ENCODE measurements at places on chromosomes 11 and 22. TPM values are rescaled to one million over a fixed set of nuclear protein-coding genes. Genes with fewer than 3 reads are reported as not detected.

- peak; percentile 1 for DNase-seq
Observed at GRCh38 chr11:79794484-79795393, 353.9 kb upstream of the TENM4 start.

DNA sequence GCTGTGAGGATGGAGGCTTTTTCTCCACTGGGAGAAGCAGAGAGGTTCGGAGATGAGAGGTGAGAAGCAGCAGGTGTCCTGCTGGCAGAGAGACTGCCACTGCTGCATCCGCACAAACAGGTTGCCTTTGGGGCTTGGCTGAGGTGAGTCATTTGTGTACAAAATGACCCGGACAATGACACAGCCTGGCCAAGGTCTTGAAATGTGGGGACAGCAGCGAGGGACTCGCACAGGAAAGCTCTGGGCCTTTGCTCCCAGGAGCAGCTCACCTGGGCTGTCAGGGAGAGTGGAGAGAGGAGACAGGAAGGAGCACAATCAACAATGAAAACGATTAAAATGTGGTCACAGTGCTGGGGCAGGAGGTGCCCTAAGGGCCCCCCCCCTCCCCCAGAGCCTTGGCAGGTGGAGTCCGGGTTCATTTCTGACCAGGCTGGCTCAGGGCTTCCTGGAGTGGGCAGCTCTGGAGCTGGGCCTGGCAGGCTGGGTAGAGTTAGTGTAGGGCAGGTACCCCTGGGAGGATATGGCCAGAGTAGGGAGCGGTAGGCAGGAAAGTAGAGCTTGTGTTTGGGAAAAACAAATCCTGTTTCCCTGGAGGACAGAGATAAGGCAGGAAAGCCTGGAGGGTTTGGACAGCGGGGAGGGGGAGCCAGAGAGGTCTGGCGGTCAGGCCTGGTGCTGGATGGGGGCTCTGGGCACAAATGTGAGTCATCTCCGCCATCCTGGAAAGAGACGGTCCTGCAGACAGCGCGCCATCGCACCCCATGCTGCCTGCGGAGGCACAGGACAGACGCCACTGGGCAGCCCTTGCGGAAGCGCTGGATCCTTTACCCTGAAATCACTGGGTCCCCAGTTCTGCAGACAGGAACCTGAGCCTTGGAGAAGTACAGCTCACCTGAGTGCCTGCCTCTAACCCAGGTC, 37.8 kb upstream of the CELSR1 start:
- DNase-seq, result no peak

DNA sequence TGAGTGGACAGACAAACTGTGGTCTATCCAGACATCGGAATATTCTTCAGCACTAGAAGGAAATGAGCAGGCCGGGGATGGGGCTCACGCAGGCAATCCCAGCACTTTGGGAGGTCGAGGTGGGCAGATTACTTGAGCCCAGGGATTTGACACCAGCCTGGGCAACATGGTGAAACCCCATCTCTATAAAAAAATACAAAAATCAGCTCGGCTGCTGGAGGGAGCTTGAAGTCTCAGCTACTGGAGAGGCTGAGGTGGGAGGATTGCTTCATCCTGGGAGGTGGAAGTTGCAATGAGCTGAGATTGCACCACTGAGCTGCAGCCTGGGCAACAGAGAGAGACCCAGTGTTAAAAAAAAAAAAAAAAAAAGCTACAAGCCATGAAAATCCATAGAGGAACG, 8.0 kb upstream of the CTSD start:
- peak; percentile 50 for DNase-seq

DNA sequence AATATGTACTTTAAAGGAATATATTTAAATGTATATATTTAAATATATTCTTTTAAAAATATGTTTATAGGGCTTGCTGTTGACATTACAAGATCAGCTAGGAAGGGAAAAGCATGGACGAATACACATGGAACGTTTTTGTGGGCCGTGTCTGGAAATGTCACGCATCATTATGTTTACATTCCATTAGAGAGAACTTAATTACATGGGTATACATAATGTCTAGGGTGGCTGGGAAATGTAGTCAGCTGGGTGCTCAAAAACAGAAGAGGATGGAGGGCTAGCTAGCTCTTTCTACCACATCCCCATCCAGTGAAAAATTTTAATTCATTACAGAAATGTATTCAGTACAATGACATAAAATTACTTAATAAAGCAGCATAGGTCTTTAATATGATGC, 371.2 kb downstream of the DYNC2H1 start:
- no peak for DNase-seq

DNA sequence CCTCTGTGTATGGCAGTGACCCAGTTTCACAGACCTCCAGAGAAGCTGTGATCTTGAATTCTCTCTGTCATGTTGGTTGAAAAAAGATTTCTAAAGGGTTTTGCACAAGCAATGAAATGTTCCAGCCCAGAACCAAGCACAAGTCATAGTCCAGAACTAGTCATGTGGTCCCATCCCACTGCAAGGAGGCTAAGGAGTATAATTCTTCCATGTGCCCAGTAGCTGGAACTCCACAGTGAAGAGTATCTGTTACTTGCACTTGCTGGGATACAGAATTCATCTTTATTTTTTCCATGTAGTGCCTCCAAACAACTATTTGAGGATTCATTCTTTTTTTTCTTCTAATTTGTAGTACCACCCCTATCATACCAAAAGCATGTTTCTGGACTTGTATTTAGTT, 9.9 kb upstream of the MMP8 start:
- no peak for DNase-seq

- DNase-seq, result no peak
Observed at GRCh38 chr22:34804604-34805003, 261.4 kb upstream of the ISX start.

DNA sequence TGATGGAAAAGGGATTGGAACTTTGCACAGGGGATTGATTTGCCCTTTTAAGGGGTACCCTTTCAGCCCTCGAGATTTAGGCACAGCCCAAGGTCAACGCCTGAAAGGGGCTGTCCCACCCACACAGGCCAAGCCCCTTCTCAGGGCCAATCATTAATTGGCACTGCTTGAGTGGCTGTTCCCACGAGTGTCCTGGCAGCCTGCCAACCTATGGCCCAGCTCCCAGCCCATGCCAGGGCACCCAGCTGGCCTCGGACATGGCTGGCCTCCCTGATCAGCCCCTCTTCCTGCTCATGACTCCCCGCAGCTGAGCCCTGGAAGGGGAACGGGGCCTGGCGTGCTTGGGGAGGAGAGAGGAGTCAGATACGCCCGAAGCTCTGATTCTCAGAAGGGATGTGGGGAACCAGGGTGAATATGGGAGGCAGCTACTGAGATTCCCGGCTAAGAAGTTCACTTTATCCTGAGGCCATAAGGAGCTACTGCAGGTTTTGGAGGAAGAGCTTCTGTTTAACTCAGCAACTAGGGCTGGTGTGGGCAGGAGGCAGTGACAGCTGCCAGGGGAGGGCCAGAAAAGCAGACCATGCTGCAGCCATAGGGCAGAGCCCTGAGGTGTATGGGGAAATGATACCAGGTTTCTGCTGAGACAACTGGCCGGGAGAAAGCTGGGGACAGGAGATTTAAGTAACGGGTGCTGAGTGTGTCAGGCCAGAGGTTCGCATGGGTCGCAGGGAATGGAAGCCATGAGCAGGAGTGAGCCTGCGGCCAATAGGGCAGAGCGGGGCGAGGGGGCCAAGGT, 30.0 kb downstream of the WNT7B start:
- DNase-seq, result no peak

- DNase-seq, result no peak
Observed at GRCh38 chr22:38757464-38757757, 1.6 kb upstream of the SUN2 start.

DNA sequence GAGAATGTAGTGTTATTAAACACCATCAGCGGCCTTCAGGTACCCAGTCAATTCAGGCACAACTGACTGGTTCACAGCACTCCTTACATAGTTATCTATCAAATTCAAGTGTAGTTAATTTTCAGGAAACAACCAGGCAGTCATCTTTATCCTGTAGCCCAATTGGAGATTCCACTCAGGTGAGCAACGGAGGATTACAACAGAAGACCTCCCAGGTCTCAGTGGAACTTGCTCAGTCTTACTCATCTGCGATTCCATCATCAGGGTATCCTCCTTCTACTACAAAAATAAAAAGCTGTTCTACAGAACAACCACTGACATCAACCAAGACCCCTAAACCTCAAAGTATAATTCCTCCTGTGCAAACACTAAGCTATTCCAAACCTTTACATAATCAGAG, 39.6 kb downstream of the QSER1 start:
- DNase-seq, result no peak

GRCh38 chr22:23218867-23219251, 38.5 kb downstream of the BCR start:
- peak; percentile 64 for DNase-seq

GRCh38 chr11:23181022-23181807, 320.9 kb upstream of the CCDC179 start:
- DNase-seq, result no peak

DNA sequence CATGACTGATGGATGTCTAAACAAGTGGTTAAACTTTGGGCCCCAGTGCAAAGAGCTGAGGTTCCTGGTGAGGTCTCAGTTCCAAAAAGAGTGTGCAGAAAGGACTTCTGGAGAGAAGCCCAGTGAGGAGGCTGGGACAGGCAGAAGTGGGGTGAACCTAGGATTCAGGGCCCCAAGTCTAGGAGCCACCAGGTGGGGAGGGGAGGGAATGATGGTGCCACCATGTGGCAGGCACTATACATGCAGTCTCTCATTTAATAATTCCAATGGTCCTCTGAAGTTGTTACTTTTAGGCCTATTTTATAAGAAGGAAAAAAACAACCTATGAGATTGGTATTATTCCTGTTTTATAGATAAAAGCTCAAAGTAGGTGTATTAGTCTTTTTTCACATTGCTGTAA, 102.0 kb downstream of the INSC start:
- no peak for DNase-seq

DNA sequence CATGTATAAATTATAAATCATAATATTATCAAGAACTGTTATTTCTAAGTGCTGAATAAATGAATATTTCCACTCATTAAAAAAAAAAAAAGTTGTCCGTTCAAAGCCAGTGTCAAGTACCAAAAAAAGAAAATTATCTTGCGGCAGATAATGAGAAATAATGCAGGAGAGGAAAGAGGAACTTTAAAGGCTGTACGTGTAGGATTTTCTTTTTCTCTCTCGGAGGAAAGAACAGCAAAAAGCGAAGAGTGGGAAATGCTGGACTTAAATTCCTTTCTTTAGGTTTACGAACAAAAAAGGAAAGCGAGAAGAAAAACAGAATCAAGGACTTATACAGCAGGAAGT, 999 bp upstream of the CCDC83 start:
- DNase-seq, result no peak

GRCh38 chr22:21455334-21456089, 11.7 kb upstream of the TMEM191C start:
- no peak for DNase-seq

- DNase-seq, result no peak
Observed at GRCh38 chr22:17176715-17177114, 17.6 kb upstream of the HDHD5 start.

- no peak for DNase-seq
Observed at GRCh38 chr11:114909866-114910265, 231.5 kb downstream of the NXPE2 start.

DNA sequence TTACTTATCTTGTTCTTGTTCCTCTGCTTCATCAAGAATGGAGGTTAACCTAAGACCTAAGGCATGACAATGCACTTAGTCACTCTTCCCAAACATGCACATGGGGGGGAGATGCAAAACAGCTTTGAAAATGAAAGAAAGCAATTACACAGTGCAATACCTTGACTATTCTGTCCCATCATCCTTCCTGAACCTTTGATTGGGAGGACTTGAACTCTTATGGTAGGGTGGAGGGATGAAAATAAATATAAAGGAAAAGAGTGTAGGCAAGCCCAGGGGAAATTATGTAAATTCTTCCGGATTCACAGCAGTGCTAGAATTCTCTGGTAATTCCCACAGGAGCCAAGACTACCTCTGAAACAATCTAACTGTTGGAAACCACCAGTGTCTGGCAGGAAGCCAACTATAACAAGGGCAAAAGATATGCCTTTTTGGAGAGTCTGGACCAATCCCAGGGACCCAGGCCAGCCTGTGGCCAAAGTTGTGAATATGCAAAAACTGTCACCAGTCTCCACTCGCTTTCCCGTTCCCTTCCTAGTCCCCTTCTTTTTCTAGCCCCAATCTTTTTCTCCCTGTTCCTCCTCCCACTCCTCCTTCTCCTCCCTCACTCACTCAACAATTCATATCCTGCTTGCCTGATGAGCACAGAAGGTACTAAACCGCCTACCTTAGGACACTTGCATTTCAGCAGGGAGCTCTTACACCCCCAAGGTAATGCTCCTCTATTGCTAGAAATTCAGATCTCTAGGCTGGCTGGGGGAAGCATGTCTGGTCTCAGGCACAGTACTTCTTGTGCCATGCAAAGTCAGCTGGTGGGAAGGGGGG, 2.5 kb upstream of the RCN1 start:
- DNase-seq, result peak; percentile 97

GRCh38 chr11:6475936-6476335, 2.2 kb upstream of the TRIM3 start:
- DNase-seq, result no peak

DNA sequence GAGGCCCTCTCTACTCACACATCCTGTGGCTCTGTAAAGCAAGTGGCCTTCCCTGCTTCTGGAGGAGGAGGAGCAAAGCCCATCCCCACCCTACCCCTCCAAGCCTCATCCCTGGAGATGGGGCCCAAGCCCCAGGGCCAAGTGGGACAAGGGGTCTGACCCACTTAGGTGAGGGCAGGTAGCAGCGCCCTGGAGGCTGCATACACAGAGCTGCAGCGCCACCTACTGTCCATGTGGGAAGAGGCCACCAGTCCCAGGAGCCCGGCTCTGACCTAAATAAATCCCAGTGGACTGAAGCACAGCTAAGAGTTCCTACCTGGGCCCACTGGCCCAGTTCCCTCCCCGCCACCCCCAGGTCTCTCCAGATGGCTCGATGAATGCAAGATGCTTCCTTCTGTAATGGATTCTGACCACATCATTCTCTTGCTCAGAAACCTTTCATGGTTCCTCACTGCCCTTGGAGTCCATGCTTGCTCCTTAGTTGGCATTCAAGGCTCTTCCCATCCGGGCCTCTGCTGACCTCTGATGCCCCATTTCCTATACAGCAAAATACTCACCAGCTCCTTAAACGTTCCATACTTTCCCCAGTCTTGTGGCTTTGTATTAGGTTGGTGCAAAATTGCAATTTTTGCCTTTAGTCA, 62.1 kb downstream of the THAP12 start:
- peak; percentile 41 for DNase-seq

- no peak for DNase-seq
Observed at GRCh38 chr22:19522881-19523239, 1.4 kb downstream of the CLDN5 start.

GRCh38 chr22:48888466-48889208, 939.0 kb downstream of the BRD1 start:
- no peak for DNase-seq

GRCh38 chr11:3835751-3836150, 5.0 kb downstream of the RHOG start:
- DNase-seq, result no peak

GRCh38 chr11:35524780-35525179, 636 bp downstream of the PAMR1 start:
- DNase-seq, result no peak

GRCh38 chr11:46386674-46387073, 4.9 kb downstream of the CHRM4 start:
- DNase-seq, result no peak

GRCh38 chr11:19380375-19380774, 139.6 kb upstream of the E2F8 start:
- DNase-seq, result peak; percentile 95

Gene FOLH1
- not detected for total RNA-seq

Gene CCDC117
- total RNA-seq, result 18.3 TPM

Gene FAM180B
- not detected for total RNA-seq

Gene A4GALT
- 22.6 TPM for total RNA-seq

Gene PRR33
- not detected for total RNA-seq

Gene AHNAK
- 313 TPM for total RNA-seq

Gene SHISAL1
- 1.3 TPM for total RNA-seq

Gene DGAT2
- 1.2 TPM for total RNA-seq
